Fibroblast of mammary gland (primary cell): ENCODE measurements at places on chromosomes 16 and 17.
A peak's percentile ranks its signal among the peaks of the same experiment; 100 is the strongest.

GRCh38 chr16:48212033-48212432 is 32.1 kb upstream of the LONP2 start:
- no peak for DNase-seq

DNA sequence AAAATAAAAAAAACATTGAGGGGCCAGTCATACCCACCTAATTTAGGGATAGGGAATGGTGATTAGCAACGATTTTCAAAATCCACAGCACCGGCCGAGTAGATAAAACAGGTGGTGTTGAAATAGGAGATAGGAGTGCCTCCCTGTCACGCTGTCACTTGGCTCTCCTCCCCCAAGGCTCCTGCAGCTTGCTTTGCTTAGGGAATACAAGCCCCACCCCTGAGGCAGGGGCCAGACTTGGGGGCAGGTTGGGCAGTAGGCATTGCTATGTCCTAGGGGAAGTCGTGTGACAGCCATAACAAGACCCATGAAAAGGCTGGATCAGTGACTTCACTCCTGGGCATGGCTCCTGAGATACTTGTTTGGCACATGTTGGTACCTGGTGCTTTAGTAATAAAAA is 25.8 kb downstream of the POLR2A start:
- DNase-seq, result no peak

DNA sequence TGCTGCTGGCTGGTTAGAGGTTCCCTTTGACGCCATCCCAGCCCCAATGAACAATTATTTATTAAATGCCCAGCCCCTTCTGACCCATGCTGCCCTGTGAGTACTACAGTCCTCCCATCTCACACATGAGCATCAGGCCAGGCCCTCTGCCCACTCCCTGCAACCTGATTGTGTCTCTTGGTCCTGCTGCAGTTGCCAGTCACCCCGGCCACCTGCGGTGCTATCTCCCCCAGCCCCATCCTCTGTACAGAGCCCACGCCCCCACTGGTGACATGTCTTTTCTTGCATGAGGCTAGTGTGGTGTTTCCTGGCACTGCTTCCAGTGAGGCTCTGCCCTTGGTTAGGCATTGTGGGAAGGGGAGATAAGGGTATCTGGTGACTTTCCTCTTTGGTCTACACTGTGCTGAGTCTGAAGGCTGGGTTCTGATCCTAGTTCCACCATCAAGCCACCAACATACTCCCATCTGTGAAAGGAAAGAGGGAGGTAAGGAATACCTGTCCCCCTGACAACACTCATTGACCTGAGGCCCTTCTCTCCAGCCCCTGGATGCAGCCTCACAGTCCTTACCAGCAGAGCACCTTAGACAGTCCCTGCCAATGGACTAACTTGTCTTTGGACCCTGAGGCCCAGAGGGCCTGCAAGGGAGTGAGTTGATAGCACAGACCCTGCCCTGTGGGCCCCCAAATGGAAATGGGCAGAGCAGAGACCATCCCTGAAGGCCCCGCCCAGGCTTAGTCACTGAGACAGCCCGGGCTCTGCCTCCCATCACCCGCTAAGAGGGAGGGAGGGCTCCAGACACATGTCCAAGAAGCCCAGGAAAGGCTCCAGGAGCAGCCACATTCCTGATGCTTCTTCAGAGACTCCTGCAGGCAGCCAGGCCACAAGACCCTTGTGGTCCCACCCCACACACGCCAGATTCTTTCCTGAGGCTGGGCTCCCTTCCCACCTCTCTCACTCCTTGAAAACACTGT is 11.3 kb downstream of the CX3CL1 start:
- peak; percentile 34 for DNase-seq

GRCh38 chr17:1714980-1715802 is 5.0 kb upstream of the TLCD2 start:
- peak; percentile 93 for DNase-seq

GRCh38 chr17:77716289-77716926 is 242.1 kb upstream of the TNRC6C start:
- DNase-seq, result peak; percentile 6

GRCh38 chr16:5040451-5040850 is 6.7 kb upstream of the NAGPA start:
- DNase-seq, result no peak

DNA sequence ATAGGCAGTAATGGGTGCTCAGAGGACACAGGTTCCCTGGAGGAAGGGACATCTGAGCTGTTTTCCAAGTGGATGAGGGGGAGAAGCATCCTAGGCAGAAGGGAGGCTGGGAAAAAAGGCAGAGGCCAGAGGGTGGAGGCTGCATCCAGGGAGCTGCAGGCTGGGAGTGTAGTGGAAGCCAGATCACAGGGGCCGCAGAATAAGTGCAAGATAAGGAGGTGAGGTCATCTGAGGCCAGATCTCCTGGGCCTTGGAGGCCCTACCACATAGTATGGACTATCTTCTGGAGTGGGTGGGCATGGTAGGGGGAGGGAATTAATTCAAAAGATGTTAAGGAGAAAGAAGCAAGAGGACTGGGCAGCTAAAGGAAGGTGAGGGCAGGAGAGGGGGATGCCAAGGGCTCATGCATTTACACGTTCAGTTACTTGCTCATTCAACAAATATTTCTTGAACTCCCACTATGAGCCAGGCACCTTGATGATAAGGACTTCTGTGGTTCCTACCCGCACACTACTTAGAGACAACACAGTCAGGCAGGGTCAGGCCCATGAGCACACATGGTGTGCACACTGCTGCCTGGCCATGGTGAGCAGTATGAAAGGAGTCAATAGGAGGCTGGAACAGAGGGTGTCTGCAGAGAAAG is 2.4 kb upstream of the RIPOR1 start:
- DNase-seq, result no peak

- no peak for DNase-seq
These were observed 22.1 kb downstream of the TRIM25 start for GRCh38 chr17:56891751-56892150.

GRCh38 chr16:87384162-87384874 is 742 bp upstream of the FBXO31 start:
- no peak for DNase-seq

- no peak for DNase-seq
These were observed 19.0 kb downstream of the C16orf96 start for GRCh38 chr16:4574919-4575705.

- DNase-seq, result peak; percentile 1
These were observed 64.5 kb upstream of the RBFOX1 start for GRCh38 chr16:7268182-7268581.

DNA sequence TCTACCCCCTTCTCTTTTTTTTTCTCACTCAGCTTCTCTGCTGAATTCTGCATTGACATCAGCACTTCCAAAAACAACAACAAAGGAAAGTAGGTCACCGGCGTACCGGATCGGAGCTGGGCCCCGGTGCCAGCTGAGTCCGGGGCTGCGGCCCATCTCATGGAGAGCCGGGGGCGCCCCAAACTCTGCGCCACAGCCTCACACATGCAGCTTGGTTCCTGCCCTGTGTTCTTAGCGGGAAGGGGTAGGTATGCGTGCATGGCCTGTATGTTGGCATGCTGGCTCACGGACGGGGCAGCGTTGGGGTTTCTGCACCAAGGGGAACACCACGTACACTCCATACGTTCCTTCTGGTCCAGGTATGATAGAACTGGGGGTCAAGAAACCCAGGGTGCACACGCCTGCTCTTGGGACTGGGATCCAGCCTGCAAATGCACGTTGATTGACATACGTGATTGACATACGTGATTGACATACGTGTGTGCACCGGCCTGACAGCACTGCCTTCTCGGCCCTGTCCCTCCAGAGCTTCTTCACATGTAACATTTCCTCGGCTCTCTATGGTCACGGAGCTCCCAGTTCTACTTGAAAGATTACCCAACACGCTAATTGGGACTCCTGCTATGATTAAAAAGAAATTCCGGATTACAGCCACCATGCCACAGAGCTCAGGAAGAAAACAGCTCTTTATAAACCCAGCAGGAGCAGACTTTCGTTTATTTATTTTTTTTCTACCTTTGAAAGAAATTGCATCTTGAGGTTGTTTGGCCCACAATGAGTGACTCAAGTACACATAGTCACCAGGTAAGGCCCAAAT is 88.7 kb downstream of the RPA1 start:
- DNase-seq, result no peak
